Substantia nigra (tissue), 51 donors: ENCODE measurements at places on chromosomes 11 and 22.

GRCh38 chr22:44584256-44584902, 86.3 kb upstream of the RTL6 start:
- no peak for DNase-seq

DNA sequence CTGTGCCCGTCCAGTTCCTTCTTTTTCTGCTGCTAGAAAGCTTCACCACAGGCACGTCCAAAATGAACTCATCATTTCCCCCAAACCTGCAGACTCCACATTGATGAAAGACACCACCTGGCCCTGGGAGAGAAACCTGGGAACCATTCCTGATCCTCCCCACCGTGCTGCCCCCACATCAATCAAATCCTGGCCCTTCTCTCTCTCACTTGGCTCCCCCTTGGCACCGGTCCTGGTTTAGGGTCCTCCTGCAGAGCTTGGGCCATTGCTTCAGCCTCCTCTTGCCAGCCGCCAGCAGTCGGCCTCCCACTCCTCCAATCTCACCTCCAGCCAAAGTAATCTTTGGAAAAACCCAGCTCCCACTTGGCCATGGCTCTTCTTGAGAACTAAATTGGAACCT, 38.5 kb downstream of the RIBC2 start:
- no peak for DNase-seq

DNA sequence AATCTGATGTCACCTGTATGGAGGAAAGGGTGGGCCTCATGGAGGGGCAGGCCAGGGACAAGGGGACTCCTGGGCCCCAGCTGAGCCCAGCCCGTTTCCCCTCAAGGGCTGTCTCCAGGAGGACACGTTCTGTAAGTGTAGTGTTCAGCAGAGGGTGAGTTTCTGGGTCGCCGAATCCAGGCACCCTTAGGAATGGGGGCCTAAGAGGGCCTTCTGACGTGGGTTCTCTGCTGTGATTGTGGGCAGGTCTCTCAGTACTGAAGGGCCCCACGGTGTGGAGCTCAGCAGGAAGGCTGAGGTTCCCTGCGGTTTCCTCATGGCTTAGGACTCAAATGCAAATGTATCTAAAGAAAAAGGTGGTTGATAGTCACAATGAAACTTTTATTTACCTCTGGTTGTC, 6.5 kb downstream of the PTDSS2 start:
- no peak for DNase-seq

DNA sequence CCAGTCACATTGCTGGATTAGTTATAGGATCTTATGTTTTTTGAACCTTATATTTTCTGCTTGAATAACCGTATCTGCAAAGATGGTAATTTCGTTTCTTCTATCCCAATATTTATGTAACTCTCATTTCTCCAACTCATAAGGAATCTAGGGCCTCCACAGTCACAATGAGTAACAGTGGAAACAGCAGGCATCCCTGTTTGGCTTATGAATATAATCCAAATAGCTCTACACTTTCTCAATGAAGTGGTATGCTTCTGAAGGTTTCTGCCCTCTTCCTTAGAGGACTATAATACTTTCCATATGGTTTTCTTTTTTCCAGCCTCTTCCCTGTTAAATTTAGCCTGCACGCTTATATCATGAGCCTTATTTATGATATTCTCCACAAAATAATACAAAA, 16.5 kb downstream of the ATP6V1E1 start:
- DNase-seq: no peak

- DNase-seq: no peak
Observed at GRCh38 chr11:92793189-92793588, 176.3 kb upstream of the MTNR1B start.

DNA sequence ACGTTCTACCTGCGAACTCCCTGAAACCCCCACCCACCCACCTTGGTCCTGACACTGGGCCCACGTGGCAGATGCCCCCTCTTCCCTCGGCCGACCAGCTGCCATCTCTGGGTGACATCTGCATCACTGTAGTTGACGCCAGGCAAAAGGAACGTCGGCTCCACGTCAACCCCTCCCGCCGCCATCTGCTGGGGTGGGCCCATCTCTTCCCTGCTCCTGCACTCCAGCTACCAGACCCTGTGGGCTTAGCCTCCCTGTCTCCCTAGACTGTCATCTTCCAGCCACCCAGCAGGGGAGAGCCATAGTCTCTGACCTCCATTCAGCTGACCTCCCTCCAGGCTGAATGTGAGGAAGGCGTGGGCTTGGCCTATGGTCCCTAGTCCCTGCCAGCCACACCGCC, 21.4 kb downstream of the CHID1 start:
- DNase-seq: no peak

- DNase-seq: no peak
Observed at GRCh38 chr11:83895516-83895915, 609.3 kb upstream of the CCDC90B start.

- DNase-seq: no peak
Observed at GRCh38 chr11:68194675-68195294, 18.3 kb downstream of the KMT5B start.

- DNase-seq: no peak
Observed at GRCh38 chr22:47408409-47408808, 646.0 kb downstream of the TBC1D22A start.

DNA sequence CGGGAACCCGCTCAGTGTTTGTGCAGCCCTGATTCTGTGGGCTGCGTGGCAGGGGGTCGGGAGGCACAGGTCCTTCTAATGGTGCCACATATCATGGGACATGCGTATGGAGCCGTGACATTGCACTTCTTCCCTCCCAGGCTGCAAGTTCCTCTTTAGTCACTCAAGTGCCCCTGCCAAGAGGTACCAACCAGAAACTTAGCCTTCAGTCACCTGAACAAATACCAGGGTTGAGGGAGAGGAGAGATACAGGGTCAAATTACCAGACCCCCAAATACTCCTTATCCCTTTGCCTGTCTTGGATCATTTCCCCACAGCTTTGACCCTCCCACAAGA, 209.1 kb downstream of the BUD13 start:
- no peak for DNase-seq

DNA sequence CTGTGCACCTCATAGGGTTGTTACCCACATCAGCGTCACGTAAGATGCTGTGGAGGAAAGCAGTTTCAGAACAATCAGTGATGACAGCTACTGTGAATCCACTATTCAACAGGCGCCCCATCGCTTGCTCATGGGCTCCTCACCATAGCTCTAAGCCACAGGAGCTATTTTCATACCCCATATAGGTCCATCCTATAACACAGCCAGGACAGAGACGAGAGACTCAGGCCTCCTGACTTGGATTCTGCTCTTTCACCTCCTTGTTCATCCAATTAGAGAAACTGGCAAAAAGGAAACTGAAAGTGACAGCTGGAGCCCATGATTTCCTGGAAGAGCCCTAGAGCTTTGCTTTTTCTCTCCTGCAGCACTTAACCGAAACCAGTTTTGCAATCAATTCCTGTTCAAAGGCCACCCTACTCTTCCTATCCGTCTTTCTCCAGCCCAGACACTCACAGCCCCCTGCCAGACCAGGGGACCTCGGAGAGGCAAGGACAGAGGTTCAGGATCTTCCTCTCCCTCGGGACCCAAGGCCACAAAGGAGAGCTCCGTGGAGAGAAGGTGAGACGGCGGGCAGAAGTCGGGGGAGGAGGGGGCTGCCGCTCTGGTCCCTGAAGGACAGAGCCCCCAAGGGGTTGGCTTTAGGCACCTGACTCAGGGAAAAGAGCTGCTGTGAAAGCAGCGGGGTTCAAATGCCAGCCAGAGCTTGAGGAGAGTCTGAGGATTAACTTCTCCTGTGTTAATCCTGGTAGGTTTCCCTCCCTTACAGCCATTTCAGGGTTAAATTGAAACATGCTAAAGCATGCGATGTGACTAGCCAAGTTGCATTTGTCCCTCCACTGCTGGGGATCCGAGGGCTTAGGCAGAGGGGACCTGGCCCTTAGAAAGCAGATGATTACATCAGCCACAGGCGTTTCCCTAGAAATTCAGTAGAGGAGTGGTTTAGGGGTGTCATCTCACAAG, at the start of gene APOL6:
APOL6 (plus strand) TSS at position 381 of the 960 bp plus-strand sequence. CDS start 7,980 bp downstream, outside the sequence.
- DNase-seq: no peak
